ENCODE measurements at places on chromosomes 2 and 18.

DNA sequence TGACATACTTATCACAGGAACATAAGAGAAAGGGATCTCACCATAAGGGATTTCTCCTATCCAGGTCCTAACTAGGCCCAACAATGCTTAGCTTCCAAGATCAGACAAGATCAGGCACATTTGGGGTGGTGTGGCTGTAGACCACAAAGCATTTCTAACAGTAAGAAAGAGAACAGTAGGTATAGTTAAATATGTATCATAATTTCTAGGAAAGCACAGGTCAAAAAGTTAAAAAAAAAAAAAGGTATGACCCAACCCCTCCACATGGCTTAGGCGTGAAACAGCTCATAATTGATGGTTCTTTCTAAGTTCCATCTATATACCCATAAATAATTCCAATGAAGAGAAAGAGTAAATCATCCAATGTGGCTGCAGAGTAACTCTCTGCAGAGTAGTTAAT, 6.9 kb downstream of the PRKD3 start:
- no peak for DNase-seq

DNA sequence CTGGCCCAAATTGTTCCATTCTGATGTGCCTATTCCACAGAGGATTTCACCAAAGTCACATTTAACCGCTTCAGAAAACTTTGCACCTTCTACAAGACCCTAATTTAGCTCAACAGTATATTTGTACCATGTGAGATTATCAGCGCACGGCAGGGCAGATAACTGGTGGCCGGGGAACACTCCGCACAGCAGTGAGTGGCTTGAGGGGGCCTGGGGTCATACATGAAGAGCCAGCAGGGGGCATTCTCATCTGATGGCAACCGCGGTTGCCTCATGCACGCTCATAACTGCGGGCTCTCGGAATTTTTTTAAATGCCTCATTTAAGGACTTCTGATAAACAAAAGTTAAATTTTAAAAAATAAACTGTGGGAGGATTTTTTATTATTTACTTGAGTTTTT, 84.1 kb downstream of the BIN1 start:
- DNase-seq: no peak

DNA sequence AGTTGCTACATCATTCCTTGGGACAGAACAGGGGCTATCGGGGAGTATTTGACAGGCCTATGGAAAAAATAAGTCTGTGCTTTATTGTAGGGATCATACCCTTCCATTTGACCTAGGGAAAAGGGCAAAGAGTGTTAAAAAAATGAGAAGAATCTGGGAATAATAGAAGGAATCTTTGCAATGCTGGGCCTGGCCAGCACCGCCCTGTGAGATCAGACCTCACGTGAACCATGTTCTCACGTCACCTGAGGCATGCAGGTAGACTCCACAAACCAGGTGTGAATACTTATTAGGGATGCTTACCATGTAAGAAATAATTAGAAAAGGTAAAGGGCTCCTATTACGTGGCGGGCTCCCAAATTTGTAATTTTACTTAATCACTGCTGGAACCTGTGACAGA, 177.5 kb upstream of the GATA6 start:
- no peak for DNase-seq

- no peak for DNase-seq
Observed at GRCh38 chr2:85647823-85648526, 20.0 kb downstream of the SFTPB start.

DNA sequence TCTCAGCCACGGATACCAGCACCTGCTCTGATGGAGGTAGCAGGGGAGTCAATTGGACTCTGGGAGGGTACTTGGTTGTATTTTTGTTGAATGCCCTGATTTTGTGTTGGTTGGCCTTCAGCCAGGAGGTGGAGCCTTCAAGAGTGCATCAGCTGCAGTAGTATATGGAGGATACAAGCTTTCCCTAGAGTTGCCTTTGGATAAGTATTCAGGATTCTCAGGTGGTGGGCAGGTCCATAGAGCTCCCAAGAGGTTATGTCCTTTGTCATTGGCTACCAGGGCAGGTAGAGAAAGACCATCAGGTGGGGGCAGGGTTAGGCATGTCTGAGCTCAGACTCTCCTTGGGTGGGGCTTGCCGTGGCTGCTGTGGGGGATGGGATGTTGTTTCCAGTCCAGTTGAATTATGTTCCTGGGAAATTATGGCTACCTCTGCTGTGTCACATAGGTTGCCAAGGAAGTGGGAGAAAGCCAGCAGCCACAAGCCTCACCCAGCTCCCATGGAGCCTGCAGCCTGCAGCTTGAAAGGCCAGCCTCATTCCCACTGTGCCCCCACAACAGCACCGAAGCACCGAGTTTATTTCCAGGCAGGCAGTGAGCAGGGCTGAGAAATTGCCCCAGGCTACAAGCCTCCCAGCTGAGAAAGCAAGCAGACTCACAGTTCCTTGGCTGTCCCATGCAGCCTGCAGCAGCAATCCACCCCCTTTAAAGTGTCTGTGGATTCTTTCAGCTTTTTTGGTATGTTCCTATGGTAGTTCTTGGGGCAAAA, 38.6 kb upstream of the CHST9 start:
- no peak for DNase-seq

DNA sequence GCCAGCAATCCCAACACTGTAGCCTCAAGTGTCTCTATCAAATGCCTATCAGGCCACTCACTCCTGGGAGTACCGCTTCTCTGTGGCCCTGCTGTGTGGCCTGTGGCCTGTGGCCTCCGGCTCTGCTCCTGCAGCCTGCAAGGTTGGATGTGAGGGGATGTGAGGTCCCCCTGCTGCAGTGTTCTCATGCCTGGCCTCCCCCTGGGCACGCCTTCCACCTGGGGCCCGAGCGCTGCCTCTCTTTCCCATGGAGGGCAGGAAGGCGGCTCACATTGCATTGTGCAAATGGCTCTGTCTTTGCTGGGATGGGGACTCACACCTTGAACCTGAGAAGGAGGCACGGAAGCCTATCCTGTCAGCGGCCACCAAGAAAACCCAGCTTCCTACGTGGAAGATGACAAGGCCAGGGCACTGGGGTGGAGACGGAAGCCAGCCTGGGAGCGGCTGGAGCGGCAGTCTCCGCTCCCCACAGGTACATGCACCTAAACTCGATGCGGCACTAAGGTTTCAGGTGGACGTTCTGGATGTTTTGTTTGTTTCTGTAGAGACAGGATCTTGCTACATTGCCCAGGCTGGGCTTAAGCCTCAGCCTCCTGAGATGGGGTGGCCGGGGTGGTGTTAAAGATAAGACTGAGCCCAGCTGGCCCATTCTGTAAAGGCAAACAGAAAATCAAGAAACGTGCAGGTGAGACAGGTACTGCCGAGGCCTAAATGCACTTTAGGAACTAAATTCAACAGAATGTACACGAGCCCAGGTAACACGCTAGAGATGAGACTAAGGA, 140.1 kb downstream of the HDAC4 start:
- DNase-seq: no peak
